ENCODE measurements at places on chromosomes 12 and 14.
A peak's percentile ranks its signal among the peaks of the same experiment; 100 is the strongest.

DNA sequence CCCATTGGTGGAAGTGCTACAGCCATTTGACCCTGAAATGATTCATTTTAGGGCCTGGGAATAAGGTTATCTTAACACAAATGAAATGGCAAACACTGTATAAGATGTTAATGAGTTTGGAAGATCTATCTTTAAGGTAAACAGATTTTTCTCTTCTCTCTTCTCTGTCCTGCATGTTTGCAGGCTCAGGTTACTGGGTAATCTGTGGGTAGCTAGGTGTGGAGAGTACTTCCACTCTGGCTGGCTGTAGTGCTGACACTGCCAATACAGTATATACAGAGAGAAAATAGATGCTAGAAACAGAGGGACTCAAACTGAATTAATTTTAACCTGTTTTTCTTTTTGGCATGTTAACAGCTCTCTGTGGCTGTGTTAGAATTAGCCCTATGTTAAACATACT is 84.6 kb downstream of the SLC38A6 start:
- DNase-seq, result no peak

- DNase-seq, result no peak
These were observed 206.6 kb upstream of the DIO3 start for GRCh38 chr14:101354726-101355125.

DNA sequence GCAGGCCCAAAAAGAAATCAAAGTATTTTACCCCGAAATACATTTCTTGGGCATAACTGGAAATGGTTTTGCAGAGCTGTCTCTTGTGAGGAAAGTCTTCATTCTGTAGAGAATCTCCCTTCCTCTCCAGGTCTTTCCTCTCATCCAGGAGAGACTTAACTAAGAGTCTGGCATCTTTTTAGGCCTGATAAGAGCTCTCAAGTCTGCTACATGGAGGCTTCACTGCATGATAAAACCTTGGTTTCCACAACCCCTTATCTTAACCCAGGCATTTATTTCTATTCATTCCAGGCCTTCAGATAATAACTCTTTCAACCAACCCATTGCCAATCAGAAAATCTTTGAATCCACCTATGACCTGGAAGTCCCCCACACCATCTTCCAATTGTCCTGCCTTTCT is 41.1 kb upstream of the LRRK2 start:
- no peak for DNase-seq

- DNase-seq, result peak; percentile 39
These were observed 5.1 kb downstream of the CLMN start for GRCh38 chr14:95314609-95315008.

DNA sequence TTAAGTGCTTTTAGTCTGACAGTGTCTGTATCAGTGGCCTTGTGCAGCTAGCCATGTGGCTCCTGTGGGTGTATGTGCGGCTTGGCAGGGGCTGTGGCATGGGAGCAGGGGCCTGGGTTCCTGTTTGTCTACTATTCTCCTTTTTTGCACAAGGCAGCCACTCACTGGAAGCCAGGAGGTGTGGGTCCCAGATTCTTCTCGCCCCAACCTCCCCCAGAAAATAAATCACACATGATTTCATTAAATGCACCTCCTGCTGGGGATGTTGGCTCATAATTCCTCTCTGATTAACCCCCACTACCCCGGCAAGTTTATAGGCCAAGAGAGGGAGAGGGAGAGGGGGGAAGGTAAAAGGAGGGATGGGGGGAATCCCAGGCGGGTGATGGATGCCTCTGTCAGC is 17.6 kb downstream of the CALCOCO1 start:
- DNase-seq, result no peak

- DNase-seq, result no peak
These were observed 107.2 kb downstream of the BTG1 start for GRCh38 chr12:92038476-92038875.

DNA sequence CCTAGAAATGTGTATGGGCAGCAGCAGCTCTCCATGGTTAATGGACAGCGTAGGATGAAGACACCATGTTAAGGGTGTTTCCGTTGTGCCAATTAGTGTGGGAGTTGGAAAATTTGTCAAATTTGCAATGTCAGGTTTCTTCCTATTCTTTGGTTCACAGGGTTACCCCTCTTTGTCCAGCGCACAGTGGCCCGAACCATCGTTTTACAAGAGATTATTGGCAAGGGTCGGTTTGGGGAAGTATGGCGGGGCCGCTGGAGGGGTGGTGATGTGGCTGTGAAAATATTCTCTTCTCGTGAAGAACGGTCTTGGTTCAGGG is 26.0 kb upstream of the TAMALIN start:
- DNase-seq, result no peak

DNA sequence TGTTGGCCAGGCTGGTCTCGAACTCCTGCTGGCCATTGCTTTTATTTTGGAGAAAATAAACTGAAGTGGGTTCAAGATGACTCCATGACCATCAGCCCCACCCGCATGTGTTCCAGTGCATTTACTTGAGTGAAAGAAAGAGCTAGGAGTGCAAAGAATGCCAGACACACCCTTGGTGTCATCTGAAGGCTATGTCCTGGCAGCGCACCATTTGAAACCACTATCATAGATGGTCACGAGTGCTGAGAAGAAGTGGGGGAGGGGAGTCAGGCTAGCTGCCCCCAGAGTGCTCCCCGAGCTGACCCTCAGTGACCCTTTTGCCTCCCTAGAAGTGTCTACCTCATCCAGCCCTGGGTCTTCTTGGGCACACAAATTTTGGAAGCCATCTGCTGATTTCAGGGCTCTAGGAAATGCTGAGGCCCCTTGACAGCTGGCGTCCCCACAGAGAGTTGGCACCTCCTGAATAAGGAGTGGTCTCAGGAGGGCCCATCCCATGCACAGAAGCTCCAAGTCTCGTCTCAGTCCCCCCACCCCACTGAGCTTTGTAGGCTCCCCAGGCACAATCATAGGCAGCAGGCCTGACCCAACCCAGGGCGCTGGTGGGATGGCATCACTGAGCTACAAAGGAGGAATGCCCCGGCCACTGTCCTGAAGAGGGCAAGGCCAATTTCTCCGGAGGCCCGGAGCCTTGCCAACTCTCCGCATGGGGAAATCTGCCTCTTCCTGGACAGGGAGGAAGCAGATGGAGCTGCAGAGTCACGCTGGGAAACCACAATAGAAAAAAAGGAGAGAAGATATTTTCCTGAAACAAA is 28.0 kb downstream of the PXN start:
- no peak for DNase-seq

DNA sequence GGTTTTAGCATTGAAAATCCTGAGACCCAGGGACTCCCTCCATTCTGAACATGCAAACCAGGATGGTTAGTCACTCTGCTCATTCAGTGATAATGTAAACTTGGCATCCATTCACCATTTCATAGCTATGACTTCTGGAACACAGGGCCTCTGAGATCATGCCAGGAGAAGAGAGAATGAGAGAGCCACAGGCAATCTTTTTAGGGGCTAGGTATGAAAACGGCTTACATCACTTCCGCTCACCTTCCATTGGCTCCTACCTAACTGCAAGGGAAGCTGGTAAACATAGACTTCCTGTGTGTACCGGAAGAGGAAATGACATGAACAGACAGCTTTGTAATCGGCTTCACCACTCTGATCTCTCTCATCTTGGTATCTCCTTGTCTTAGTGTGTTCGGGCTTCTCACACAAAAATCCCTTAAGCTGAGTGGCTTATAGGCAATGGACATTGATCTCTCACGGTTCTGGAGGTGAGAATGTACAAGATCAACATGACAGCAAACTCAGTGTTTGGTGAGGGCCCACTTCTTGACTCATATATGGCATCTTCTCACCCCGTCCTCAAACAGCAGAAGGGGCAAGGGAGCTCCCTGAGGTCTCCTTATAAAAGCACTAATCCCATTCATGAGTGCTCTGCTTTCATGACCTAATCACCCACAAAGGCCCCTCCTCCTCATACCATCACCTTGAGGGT is 465.9 kb upstream of the TBX3 start:
- no peak for DNase-seq

- peak; percentile 4 for DNase-seq
These were observed 981.4 kb downstream of the BCL11B start for GRCh38 chr14:98290596-98290995.

- DNase-seq, result no peak
These were observed 7.3 kb downstream of the KITLG start for GRCh38 chr12:88572781-88573549.

GRCh38 chr12:87491089-87491488 is 538.1 kb downstream of the C12orf50 start:
- DNase-seq, result no peak

- DNase-seq, result no peak
These were observed 11.3 kb upstream of the KCNMB4 start for GRCh38 chr12:70354787-70355186.

- DNase-seq, result no peak
These were observed 88.6 kb upstream of the TMEM233 start for GRCh38 chr12:119505001-119505400.
